Germinal center (tissue), 1 donor: ENCODE measurements at places on chromosomes 7 and 10.

GRCh38 chr10:124329362-124329761 is 89.4 kb downstream of the OAT start:
- DNase-seq, result no peak

- no peak for DNase-seq
Measured at GRCh38 chr10:47045331-47045861, 134.2 kb downstream of the PTPN20 start.

DNA sequence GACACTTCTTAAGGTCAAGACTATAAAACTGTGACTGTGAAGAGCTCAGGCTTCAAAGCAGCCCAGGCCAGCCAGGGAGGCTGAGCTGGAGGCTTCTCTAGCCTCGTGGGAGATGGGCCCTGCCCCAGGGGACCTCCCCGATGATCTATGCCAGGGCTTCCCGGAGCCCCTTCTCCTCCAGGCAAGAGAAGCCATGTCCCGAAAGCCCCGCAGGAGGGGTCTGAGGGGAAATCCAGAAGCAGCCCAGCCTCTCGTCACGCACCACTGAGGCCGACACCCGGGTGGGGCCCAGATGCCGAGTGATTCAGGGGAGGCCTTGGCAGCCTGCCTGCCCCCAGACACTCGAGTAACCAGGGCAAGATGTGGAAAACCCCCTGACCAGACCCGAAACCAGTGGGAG is 63.7 kb downstream of the PROSER2 start:
- no peak for DNase-seq

DNA sequence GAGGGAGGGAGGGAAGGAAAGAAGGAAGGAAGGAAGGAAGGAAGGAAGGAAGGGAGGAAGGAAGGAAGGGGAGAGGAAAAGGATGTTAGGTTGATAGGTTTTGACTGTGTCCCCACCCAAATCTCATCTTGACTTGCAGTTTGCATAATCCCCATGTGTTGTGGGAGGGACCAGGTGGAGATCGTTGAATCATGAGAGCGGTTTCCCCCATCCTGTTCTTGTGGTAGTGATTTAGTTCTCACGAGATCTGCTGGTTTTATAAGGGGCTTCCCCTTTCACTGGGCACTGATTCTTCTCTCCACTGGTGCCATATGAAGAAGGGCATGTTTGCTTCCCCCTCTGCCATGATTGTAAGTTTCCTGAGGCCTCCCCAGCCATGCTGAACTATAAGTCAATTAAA is 15.1 kb upstream of the NUDCD3 start:
- DNase-seq, result no peak

GRCh38 chr7:24757353-24758275 is at the start of gene GSDME:
Gene GSDME, minus strand, starts transcription at chr7:24757464. Its CDS starts 7,690 bp downstream, at chr7:24749774.
- DNase-seq, result peak; percentile 58

- DNase-seq, result no peak
Measured at GRCh38 chr7:28669330-28669729, 257.0 kb downstream of the CREB5 start.

- DNase-seq, result peak; percentile 63
Measured at GRCh38 chr7:25967278-25968204, 184.5 kb upstream of the NFE2L3 start.

DNA sequence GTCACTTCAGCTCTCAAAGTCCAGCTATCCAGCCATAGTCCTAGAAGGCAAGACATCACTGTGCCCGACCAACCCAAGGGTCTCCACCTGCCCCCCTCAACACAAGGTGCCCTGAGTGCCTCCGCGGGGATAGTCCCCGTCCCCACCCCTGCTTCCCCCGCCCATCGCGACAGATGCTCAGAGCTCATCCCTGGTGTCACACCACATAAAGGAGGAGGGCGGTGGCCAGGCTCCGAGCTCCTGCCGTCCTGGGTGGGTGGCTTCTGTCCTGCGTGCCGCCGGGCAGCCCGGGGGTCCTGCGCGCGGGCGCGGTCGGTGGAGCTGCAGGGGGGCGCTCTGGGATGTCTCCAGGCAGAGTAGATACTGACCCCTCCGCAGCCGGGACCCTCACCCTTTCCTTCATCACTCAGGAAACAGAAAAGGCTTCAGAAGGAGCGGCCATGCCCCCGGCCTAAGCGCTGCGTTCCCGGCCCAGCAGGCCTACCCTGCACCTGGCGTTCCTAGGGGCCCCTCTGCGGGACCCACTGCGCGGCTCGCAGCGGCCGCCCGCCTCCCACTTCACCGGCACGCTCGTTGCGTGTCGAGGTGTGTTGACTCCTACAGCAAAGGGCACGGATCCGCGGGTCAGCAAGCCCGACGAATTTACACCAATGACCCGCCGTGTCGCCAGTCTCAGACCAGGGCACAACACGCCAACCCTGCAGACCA is 53.4 kb downstream of the ALOX5 start:
- DNase-seq, result no peak

DNA sequence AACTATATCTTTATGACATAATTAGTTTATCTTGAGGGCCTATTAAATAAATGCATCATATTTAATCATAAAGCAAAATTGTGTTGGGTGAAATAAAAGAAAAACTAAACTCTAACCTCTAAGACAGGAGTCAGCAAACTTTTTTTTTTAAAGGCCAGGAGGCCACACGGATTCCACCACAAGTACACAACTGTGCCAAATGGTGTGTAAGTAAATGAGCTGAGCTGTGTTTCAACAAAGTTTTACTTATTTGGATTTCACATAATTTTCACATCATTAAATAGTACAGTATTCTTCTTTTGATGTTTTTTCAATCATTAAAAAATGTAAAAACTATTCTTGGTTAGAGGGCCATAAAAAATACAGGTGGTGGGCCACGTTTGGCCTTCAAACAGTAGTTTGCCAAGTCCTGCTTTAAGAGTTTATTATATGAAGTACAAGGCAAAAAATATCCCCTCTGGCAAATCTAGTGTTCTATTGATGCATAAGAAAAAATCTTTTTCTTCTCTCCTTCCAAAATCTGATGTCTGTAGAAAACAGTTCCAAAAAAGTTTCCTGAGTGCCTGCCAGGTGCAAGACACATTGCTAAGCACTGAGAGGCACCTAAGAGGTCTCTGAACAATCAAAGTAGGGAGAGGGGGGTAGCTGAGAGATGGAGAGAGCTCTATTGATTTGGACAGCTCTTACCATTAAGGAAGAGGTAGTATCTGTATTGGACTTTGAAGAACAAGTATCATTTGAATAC is 26.5 kb upstream of the SPOCK2 start:
- no peak for DNase-seq

GRCh38 chr7:13948019-13948801 is 41.3 kb downstream of the ETV1 start:
- DNase-seq, result no peak

DNA sequence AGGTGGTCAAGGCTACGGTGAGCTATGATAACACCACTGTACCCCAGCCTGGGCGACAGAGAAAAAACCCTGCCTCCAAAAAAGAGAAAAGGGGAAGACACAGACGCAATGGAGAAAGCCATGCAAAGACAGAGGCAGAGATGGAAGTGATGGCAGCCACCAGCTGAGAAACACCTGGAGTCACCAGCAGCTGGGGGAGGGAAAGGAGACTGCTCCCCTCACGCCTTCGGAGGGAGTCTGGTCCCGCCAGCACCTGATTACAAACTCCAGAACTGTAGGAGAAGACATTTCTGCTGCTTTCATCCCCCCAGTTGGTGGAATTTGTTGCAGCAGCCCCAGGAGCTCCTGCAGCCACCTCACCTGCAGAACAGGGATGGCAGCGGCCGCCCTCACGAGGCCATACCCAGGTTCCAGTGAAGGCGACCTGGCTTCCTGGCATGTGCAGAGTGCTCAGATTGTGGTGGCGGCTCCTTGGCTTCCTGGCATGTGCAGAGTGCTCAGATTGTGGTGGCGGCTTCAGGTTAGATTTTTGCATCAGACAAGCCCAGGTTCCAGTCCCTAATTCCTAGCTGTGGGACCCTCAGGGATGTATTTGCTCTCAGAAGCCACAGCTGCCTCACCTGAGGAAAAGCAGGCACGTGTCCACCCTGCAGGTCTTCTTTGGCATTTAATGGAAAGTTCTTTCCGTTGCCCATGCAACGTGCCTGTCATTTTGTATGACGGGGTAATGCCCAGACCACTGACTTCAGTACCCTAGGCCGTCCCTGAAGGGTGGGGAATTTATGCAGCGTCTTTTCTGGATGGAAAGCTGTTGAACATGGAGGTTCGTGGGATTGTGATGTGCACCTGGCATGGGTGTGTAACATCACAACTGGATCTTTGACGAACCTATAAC is 182.9 kb downstream of the EBF3 start:
- no peak for DNase-seq

DNA sequence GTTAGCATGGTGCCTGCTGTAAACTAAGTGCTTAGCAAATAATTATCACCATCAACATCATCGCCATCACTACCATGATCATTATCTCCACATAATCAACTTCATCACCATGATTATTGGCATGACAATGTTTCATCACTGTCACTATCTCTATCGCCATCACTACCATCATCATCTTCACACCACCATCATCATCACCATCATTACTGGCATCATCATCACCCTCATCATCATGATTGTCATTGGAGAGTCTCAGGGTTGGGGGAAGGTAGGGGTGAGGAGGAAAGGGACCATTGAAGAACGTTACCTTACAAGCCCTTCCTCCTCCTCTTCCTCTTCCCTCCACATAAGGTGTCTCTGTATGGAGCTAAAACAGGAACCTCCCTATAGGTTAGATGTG is 54.9 kb upstream of the GPR26 start:
- DNase-seq, result no peak

DNA sequence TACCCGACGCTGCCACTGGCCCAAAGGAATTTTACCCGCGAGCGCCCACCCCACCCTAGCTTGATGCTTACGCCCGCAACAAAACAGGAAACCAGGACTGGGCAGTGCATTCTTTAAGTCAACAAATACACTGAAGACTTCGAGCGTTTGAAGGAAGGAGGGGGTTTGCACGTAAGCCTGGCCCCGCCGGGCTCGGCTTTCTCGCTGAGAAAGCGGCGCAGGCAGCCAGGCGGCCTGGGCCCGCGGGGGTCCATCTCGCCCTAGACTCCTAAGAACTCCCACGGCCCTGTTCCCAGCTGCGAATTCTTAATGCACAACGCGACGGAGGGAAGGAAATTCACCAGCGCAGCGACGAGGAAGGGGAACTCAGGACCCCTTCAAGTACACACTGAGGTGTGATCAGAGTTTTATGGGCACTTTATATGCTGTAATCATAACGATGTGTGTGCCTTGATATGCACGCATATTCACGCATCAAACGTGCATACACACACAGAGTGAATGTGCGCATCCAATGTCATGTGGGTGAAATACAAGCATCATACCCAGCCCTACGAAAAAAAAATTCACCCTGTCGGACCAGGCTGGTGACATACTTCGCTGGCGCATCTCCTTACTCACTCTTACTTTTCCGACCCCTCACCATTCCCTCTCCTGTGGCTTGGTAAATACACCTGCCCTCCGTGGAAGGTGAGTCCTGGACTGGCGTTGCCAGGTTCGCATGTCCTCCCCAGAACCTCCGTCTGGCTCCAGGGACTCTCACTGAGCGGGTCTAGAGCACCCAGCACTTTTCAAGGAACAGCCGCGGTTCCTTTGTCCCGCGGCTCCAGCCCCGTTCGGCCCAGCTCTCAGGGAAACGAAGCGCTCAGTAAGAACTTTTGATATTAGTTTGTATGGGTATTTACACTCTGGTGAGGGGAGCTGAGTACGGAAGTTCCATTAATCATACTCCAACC is 5.7 kb upstream of the HOXA13 start:
- DNase-seq, result no peak

GRCh38 chr10:126036515-126036914 is 140.2 kb downstream of the FANK1 start:
- DNase-seq, result no peak

DNA sequence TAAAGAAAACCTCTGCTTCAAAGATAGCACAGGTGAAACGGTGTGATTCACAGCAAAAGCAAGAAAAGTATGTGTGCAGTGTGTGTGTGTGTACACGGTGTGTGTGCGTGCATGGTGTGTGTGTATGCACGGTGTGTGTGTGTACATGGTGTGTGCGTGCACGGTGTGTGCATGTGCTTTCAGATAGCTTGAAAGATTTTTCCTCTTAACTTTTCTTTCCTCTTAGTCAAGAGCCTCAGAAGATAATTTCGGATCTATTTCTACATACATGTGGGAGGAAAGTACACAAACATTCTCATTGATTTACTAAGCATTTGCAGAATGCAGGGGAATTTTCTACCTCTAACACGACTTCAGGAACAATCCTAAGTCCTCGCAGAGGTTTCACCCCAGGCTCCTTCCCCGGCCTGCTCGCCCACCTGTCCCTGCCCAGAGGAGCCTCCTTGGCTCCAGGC is 2.9 kb downstream of the FGFR2 start:
- DNase-seq, result no peak

DNA sequence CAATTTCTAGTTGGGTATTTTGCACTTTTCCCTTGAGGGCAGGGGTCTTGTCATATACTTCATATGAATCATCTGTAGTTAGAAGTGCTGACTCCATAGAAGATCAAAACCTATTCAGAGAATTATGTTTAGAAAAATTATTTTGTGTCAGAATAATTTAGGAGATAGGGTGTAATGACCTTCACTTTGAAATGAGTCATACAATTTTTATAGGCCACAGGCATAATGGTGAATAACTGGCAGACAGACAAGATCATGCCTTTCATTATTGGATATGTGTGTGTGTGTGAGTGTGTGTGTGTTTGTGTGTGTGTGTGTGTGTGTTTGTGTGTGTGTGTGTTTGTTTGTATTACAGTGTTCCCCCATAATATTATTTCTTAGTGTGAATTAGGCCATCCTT is 523.0 kb downstream of the ANKRD7 start:
- DNase-seq, result no peak

GRCh38 chr10:109928475-109928891 is 5.2 kb upstream of the XPNPEP1 start:
- DNase-seq, result no peak

DNA sequence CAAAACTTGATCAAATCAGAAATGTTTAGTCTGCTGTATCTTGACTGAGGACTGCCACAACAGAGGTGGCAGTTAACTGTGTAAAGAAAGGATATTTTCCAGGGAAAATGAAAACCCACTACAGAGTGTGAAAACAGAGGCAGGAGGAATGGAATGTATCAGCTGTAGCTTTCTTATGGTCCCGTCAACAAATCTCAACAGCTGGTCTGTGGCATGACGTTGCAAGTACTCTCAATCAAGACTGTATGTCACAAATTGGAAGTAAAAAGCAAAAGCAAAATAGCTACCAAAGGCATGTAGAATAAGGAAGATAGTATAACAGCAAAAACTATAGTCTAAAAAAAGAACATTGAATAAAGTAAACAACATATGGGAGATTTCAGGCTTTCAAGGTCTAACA is 123.5 kb downstream of the KMT2C start:
- DNase-seq, result no peak

DNA sequence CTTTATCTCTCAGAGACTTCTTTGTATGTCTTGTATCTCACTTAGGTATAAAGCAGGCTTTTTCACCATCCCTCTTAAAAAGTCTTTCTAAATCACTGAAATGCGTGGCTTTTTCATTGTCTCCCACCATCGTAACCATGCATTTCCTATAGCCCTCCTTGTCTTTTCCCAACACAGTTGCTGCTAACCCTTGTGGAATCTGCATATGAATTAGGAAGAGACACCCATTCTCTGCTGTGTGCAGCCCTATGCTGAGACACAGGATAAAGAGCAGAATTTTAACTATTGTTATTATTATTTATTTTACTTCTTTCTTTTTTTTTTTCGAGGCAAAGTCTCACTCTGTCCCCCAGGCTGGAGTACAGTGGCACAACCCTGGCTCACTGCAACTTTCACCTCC is 804.3 kb upstream of the COBL start:
- no peak for DNase-seq

- DNase-seq, result no peak
Measured at GRCh38 chr10:50501478-50501877, 122.3 kb downstream of the SGMS1 start.

- no peak for DNase-seq
Measured at GRCh38 chr10:50788951-50789945, 49.5 kb downstream of the ASAH2B start.
